Psoas muscle (tissue), 8 donors: ENCODE measurements at places on chromosomes 5 and 9.

DNA sequence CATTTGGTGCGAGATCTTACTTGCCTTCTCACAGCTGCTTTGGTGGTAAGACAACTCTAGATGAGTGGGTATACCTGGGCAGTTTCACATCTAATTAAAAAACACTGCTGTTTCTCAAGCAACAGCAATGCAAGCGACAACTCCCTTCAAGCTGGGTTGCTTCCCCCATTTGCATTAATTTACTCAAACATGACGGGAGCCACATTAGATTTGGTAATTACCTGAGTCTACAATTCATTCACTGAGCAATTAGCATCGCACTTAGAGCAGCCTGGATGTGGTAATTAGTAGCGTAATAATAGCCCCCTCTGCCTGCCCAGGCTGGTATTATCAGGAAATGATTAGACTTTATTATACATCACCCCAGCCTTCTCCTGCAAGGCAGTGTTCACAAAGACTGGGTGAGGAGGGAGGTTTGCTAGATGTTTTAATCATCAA lies 73.4 kb downstream of the FBXO38 start:
- DNase-seq = no peak

GRCh38 chr5:98333921-98334320 lies 439.5 kb upstream of the RGMB start:
- no peak for DNase-seq

GRCh38 chr9:33637881-33638280 lies 113.8 kb downstream of the ANKRD18B start:
- DNase-seq = no peak

GRCh38 chr9:32969270-32969669 lies 32.2 kb downstream of the APTX start:
- DNase-seq = no peak

DNA sequence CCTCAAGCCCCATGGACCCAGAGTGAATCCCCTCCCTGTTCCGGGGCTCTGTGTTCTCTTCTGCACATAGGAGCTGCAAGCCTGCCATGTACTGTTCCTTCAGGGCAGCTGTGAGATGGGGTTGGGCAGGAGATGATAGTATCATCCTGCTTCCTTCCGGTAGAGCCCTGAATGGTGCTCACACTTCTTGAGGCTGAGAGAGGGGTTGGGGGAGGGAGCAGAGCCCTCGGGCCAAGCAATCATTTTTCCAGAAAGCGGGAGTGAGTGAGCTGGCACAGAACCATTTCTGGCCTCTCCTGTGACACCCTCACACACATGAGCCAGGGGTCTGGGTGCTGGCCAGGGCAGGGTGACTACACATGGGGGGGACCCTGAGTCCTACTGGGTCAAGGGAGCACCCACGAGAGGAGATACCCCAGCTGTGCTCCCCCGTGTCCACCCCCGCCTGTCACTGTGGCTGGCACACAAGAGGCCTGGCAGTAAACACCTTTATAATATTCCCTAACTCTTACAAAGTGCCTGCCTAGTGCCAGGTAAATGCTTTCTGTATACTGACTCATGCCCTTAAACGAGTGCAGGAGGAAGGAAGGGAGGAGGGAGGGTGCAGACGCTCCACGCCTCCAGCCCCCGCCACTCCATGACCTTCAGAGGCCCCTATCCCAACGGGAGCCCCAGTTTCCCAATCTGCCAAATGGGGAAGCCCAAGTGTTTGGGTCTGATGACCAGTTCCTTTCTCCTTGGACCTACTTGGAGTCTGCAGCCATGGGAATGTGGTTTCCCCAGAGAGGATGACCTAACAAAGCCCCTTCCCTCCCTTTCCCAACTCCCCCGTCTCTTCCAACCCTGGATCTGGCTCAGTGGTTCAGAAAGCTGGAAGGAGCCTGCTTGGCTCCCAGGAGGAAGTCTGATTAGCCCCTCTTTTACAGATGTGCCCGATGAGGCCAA lies 15.5 kb downstream of the AKNA start:
- DNase-seq = peak; percentile 43
